ENCODE measurements at places on chromosomes 12 and 14. TPM values are rescaled to one million over a fixed set of nuclear protein-coding genes. Genes with fewer than 3 reads are reported as not detected.
A peak's percentile ranks its signal among the peaks of the same experiment; 100 is the strongest.

- H3K27ac ChIP-seq, result no peak overlapping the region
- no peaks in the 10 kb centered on the region for H3K36me3 ChIP-seq
- no peaks in the 10 kb centered on the region for H3K27me3 ChIP-seq
- no peaks in the 10 kb centered on the region for H3K4me1 ChIP-seq
- DNase-seq, result no peak
Observed at GRCh38 chr12:30529489-30530269, 166.0 kb downstream of the IPO8 start.

- peak; percentile 95 for DNase-seq
- peak within 1 kb of the TSS; percentile 50 for H3K4me3 ChIP-seq
- peaks cover 28% of the 10 kb centered on the region for H3K36me3 ChIP-seq
- no peaks in the 10 kb centered on the region for H3K27me3 ChIP-seq
- peaks cover 29% of the 10 kb centered on the region for H3K4me1 ChIP-seq
Observed at GRCh38 chr12:7060353-7060954, at the start of gene C1S. C1S (plus strand) TSS chr12:7060718; CDS start chr12:7061913, 1,195 bp downstream.

DNA sequence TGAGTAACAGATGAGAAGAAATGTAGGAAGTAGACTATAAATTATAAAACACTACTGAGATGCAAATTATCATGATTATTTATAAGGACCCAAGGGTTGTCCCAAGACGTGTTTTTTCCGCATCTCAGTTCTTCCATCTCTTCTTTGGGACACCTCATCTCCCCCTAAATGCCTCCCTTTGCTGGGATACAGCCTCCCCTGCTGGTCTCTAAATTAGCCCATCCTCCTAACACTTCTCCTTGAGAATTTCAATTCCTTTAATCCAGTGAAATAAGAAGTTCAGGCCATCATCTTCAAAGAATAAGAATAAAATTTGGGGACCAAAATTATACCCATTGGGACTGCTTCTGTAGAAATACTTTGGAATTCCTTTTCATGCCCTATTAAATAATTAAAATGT, 667.0 kb downstream of the BCL11B start:
- DNase-seq, result no peak
- H3K36me3 ChIP-seq, result no peaks in the 10 kb centered on the region
- no peak overlapping the region for H3K27ac ChIP-seq
- H3K27me3 ChIP-seq, result no peaks in the 10 kb centered on the region
- H3K4me1 ChIP-seq, result no peaks in the 10 kb centered on the region

DNA sequence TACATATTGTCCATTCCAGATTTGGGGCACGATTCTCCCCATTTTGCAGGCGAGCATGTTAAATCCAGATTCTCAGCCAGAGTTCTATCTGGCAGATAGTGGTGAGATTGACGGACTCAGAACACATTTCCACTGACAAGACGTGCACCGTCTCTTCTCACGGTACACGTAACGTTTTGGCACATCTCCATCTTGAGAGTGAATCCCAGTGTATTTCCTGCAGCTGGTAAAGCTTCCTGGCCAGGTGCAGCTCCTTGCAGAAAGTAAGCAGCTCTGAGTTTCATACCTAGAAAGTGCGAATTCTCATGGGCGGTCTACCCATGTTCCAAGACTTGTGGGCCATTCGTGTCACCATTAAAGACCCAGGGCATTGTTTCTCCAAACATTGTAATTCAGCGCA, 102.6 kb downstream of the TSPAN9 start:
- no peak overlapping the region for H3K4me3 ChIP-seq
- H3K4me1 ChIP-seq, result no peaks in the 10 kb centered on the region
- H3K36me3 ChIP-seq, result no peaks in the 10 kb centered on the region

GRCh38 chr12:31318657-31319269, 7.2 kb downstream of the SINHCAF start:
- peaks cover 42% of the 10 kb centered on the region for H3K4me1 ChIP-seq
- H3K27me3 ChIP-seq, result no peaks in the 10 kb centered on the region
- H3K27ac ChIP-seq, result no peak overlapping the region
- no peak for DNase-seq
- no peak overlapping the region for H3K4me3 ChIP-seq
- H3K36me3 ChIP-seq, result no peaks in the 10 kb centered on the region

DNA sequence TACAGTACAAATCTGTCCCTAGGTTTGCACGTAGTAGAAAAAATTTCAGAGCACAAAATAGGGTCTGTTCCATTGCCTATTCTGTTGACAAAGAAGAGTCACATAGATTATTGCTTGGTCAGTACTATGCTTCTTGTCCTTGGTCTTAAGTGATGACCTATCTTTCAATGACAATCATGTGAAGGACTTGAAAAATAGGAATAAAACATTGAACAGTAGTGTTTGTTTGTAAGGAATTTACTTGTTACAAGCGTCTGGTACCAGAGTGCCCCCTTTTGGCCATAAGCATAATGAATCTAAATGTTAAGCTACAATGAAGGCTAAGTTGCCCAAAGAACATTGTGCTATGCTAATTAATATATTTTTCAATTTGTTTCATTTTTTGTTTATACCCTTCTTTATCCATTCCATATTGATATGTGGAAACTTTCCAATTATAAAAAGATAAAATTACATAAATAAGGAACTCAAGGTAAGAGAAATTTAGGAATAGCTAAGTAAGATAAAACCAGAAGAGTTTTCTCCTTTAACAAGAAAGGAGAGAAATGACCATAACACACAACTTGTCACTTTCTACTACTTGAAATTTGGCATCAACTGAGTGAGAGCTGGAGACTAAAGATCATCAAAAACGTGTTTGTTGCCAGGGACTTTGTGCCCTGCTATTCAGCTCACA, 204.7 kb downstream of the EPS8 start:
- no peaks in the 10 kb centered on the region for H3K4me1 ChIP-seq
- H3K27ac ChIP-seq, result no peak overlapping the region
- DNase-seq, result no peak
- H3K36me3 ChIP-seq, result no peaks in the 10 kb centered on the region
- no peaks in the 10 kb centered on the region for H3K27me3 ChIP-seq
- no peak overlapping the region for H3K4me3 ChIP-seq

GRCh38 chr12:46380022-46380796, 7.6 kb upstream of the SLC38A2 start:
- DNase-seq, result no peak
- no peaks in the 10 kb centered on the region for H3K27me3 ChIP-seq
- H3K4me1 ChIP-seq, result no peaks in the 10 kb centered on the region

Gene KCNJ8
- polyA plus RNA-seq, result 0.60 TPM

Gene CDKN3
- polyA plus RNA-seq, result 26.8 TPM
